Suppressor macrophage treated with lipopolysaccharide for 4 hours (primary cell): ENCODE measurements at places on chromosomes 4 and X.

DNA sequence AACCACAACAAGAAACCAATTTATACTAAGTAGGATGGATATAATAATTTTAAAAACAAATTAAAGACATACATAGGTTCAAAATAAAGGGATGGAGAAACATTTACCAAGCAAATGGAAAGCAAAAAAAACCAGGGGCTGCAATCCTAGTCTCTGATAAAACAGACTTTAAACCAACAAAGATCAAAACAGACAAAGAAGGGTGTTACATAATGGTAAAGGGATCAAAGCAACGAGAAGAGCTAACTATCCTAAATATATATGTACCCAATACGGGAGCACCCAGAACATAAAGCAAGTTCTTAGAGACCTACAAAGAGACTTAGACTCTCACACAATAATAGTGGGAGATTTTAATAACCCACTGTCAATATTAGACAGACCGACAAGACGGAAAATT is 66.6 kb downstream of the ATRX start:
- no peak for DNase-seq

- no peak for DNase-seq
These were observed 1.2 kb downstream of the TADA2B start for GRCh38 chr4:7044137-7044930.

DNA sequence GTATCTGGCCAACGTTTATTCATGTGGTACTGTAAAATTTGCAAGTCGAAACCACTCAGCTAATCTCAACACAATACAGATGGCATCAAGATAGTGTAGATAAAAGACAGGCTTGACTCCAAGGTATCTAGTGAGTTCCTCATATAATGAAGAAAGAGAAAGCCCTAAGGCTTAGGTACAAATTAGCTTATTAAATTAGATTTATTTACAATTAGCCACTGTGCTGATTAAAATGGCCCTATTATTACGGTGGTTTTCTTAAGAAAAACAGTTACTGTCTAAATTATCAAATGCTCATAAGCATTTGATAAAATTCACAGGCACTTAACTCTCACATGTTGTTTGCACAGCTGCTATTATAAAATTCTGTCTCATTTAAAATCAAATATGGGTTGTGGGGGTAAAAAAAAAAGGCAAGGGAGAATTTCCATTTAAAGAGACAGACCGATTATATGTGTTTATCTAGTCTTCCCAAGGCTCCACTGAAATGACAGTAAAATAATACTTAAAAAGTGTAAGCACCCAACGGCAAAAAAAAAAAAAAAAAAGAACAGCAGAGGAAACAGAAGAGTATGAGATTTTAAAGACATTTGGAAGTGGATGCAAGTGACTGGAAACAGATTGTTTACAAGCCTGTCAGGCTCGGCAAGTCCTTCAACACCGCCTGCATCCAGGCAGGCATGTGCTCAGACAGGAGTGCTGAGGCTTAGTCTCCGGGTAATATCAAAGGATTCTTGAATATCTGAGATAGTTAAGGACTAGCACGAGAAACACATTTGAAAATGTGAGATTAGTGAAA is 55.1 kb downstream of the FAM13A start:
- DNase-seq = no peak

GRCh38 chr4:120785202-120785601 is 137.3 kb downstream of the PRDM5 start:
- DNase-seq = no peak

DNA sequence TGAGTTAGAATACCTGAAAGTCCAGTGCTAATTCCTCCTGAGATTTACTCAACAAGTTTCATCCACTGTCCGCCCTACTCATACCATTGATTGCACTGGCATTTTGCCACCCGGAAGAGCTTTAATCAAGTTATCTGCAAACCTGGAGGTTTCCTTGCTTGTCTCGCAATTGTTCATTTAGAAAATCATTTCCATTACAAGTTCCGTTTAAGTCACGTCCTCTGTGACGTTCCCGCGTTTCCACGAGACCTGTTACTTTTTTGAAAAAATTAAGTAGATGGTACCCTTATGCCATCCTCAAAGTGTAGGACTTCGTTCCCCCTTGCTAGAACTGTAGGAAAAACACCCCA is 761 bp upstream of the FRYL start:
- peak; percentile 56 for DNase-seq
